Smooth muscle cell of the coronary artery (primary cell): ENCODE measurements at places on chromosomes 12 and 14. TPM values are rescaled to one million over a fixed set of nuclear protein-coding genes. Genes with fewer than 3 reads are reported as not detected.

Gene CCND2
- total RNA-seq = 24.3 and 42.7 TPM in 2 replicates

Gene CLECL1
- total RNA-seq = not detected in 2 replicates

Gene ESPL1
- total RNA-seq = 0.70 and 1.2 TPM in 2 replicates

Gene OAS1
- total RNA-seq = 2.3 and 5.4 TPM in 2 replicates

Gene C1QL4
- 0.45 TPM in 1 of 2 replicates, not detected in the other for total RNA-seq

Gene CD69
- under 0.01 TPM in 1 of 2 replicates, not detected in the other for total RNA-seq

Gene IFNG
- total RNA-seq = not detected in 2 replicates

Gene KRT74
- total RNA-seq = not detected in 2 replicates

Gene OLR1
- not detected in 2 replicates for total RNA-seq

Gene DHRS4L2
- total RNA-seq = 8.5 and 15.5 TPM in 2 replicates
